RPMI8226 (cell line): ENCODE measurements at places on chromosomes 11 and 22.

DNA sequence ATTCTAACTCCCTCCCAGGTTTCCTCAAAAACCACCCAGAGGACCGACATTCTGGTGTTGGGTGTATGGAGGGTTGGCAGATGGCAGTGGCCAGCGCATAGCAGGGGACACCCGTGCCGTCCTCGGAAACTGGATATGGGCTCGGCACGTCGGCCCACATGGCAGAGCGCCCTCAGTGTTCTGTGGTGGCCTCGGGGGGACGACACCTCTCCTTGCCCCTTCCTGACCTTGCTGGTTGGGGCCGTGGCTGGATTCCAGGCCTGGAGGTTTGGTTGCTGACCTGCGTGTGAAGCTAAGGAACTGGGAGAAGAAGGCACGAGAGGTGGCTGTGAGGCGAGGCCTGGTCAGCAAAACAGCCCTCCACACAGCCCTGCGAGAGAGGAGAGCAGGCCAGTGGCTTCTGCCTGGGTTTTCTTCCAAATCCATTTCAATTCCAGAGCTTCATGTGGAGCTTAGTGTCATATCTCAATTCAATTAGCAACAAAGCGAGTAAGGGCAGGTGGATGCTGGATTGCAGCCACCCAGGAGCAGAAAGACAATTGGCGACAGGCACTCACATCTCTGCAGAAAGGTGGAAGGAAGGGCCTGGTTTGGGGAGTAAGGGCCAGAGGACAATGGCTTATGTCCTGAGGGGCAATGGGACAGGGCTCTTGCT lies 478.4 kb downstream of the BRD1 start:
- no peak for DNase-seq

GRCh38 chr22:38433871-38434270 lies 21.1 kb downstream of the KCNJ4 start:
- no peak for DNase-seq

DNA sequence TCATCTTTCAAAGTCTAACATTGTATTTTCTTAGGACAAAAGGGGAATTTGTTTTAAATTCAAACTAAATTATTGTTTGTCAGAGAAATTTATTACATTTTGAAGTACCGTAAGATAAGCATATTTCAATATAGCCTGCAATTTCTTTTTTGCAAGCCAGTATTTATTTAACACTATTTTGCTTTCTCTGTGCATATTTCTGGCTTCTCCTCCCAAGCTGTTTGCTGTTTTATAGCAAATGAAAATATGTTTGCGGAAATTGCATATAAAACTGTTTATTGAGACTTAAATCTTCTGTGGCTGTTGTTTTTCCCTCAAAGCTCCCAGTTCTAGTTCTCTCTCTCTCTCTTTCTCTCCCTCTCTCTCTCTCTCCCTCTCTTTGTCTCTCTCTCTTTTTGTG lies 866.8 kb downstream of the FAM181B start:
- no peak for DNase-seq

DNA sequence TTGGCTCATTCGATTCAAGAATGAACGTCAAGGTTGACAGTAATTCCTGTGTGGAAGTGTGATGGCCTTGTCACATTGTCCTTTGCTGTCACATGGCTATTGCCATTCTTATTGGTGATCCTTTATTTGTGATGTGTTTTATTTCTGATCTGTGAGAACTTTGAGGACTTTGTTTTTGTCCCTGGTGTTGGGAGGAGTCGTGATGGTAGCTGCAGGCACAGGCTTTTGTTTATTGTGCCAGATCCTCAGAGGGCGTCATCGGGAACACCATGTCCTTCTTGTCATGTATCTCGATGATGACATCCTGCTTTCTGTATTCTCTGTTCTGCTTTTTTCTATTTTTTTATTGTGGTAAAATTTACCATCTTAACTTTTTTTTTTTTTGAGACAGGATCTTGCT lies 5.6 kb downstream of the PICK1 start:
- DNase-seq: no peak

- no peak for DNase-seq
These were observed 51.8 kb upstream of the SC5D start for GRCh38 chr11:121240650-121241303.

DNA sequence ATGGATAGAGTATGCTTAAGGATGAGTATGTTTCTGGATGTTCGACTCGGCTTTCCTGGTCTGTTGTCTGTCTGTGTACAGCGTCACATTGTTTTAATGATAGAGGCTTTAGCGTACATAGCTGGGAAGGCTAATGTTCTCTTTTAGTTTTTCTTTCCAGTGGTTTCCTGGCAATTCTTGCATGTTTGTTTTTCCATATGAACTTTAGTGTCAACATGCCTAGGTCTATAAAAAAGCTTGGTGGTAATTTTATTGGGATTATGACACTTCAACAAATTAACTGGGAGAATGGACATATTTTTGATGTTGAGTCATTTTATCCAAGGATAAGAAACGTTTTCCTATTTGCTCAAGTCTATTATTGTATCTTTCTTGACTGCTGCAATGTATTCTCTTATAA lies 17.6 kb downstream of the F2 start:
- no peak for DNase-seq

GRCh38 chr11:59801160-59801706 lies 9.3 kb downstream of the MRPL16 start:
- DNase-seq: no peak

GRCh38 chr11:80596291-80596810 lies 1155.5 kb upstream of the TENM4 start:
- DNase-seq: no peak

- no peak for DNase-seq
These were observed 15.1 kb downstream of the NPTXR start for GRCh38 chr22:38828616-38829205.

DNA sequence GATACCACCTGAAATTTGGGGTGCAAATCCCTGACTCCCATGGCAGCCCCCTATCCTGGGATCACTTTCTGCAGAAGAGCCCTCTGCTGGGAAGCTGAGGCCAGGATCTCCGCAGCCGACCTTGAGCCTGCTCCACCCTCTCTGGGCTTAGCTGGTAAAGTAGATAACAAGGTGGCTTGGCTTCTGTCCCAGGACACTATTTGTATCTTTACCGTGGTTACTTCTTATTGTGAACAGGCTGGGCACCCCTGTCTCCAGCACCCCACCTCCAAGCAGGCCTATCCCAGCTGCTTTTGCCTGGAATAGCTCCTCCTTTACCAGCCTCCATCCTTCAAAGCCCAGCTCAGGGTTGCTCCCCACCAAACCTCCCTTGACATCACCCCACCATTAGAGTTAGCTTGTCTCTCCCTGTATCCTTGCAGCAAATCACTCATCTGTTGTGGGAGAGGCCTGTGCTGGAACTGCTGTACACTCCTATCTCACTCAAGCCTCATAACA lies 35.2 kb upstream of the P2RY2 start:
- DNase-seq: no peak

GRCh38 chr11:85811624-85812023 lies 683 bp upstream of the SYTL2 start:
- no peak for DNase-seq

DNA sequence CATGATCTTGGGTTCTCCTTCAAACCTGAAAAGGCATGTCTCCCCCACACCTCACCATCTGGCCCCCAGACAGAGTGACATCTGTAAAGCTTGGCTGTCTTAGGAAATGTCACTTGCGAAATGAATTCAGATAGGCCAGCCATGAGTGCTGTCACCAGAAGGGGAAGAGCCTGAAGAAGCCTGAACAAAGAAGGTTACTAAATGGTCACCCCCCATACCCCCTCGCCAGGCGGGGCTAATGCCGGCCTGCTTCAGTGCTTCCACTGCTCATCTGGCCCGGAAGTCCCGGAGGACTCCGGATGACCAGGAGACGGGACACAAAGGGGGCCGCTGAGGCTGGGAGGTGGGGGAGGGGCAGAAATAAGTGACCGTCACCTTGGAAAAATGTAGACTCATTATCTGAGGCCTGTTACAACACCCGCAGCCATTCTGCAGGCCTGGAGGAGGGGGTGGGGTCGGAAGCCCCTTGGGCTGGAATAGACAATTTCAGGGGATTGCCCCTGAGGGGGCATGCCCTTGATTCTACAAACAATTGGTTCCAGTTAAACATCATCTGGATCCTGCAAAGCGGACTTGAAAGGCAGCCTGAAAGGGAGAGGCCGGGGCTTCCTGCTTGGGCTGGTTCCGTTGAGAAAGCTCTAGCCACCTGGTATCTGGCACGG lies 43.2 kb downstream of the NAT10 start:
- no peak for DNase-seq

GRCh38 chr22:36409911-36410756 lies 22.4 kb upstream of the MYH9 start:
- peak; percentile 85 for DNase-seq

GRCh38 chr11:134531327-134532130 lies 119.5 kb upstream of the B3GAT1 start:
- DNase-seq: no peak

GRCh38 chr11:34001557-34002064 lies 49.9 kb upstream of the CAPRIN1 start:
- no peak for DNase-seq

DNA sequence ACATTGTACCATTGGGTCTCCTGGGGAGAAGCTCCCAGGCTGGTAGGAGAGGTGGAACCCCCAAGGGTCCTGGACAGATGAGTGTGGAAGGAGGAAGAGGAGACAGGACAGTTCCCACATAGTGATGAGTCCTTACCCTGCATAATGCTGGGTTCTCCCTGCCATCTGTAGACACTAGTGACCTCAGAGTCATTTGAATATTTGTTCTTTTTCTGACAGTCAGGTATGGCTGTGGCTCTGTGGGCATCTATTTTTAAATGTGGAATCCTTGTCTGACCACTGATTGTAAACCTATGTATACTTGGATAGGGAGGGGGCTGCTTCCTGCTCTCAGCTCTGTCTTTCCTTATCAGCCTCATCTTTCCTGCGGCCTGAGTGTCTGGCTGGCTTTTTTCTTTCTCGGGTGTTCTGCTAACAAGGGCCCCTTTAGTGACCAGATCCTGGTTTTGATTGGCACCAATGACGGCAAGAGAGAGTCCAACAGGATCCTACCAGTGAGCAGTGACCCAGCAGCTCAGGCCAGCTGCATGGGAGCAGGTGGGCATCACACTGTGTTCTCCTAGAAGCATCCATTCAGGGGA lies 2.6 kb upstream of the SLC5A1 start:
- DNase-seq: no peak

DNA sequence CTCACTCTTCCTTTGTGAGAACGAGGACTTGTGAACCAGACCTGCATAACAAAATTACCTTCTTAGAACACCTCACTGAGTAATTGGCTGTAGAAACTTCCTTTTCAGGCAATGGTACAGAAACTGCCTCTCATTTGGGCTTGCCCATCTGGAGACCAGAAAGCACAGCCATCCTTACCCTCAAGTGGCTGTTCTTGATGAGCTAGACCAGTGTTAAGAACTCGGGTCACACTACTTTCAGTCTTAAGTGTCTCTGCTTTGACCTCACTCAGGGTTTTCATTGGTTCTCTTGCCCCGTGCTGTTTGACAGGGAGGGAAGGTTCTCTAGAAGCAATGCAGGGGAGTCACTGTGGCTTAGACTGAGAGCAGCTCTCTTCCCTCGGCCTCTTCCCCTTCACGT lies 29.3 kb downstream of the NAT10 start:
- DNase-seq: no peak

DNA sequence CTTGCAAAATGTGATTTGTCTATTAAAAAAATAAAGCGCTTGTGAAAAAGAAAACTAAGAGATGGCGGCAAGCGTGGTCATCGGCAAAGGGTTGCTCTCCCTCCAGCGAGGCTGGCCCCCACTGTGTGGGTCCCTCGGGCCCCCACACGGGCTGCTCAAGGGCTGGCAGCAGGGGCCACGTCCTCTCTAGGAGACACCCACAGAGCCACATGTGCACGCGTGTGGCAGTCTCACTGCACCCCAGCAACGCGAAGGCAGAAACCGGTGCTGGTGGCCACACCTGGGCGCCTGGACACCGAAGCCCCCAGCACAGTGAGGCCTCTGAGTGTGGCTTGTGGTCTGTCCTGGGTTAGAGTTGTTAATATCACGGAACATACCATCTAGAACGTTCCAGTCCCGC lies 34.4 kb downstream of the TOLLIP start:
- DNase-seq: no peak

DNA sequence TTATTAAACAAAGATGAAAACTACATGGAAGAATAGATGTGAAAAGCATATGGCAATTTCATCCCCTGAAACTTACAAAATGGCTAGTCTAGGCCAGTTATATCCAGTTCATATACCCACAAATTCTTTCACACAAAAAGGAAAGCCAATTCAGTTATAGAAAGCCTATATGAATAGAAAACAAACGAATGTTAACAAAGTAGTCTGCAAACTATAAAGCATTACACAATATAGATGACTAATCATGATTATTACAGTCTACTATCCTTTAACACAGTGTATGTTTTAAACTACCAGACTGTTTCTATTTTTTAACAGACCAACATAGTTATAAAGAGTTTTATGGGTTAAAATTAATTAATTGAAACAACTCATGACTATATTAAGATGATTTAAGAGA lies 12.1 kb downstream of the DCUN1D5 start:
- no peak for DNase-seq

- DNase-seq: no peak
These were observed 117.2 kb upstream of the IGLL5 start for GRCh38 chr22:22770280-22770871.

GRCh38 chr11:135043434-135043833 lies 631.4 kb upstream of the B3GAT1 start:
- no peak for DNase-seq

GRCh38 chr11:117251506-117251905 lies 19.0 kb downstream of the RNF214 start:
- DNase-seq: no peak

- DNase-seq: no peak
These were observed 11.9 kb downstream of the TBCEL start for GRCh38 chr11:121035780-121036179.

DNA sequence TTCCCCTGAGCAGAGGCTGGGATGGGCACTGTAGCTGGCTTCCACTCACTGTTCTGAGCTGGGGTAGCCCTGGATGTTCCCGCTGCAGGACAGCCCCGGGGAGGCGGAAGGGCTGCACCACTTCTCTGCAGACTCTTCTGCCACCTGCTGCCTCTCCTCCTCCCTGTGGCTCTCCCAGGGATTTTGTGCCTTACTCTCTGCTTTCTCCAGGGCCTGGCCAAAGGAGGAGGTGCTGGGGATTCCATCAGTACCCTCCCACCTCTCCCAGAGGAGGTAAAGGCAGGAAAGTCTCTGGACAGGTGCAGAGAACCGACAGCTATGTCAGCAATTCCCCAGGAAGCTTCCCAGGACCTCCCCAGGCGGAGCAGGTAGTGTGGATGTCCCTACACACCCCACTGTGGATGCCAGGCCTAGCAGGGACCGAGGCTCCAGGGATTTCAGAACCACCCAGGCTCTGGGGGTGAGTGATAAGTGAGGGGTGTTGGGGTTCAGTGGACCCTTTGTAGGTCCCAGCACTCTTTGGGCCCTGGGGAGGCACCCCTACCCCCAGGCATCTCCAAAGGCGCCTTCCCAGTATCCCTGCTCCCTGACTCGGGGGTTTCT lies 11.3 kb downstream of the DUSP8 start:
- no peak for DNase-seq

DNA sequence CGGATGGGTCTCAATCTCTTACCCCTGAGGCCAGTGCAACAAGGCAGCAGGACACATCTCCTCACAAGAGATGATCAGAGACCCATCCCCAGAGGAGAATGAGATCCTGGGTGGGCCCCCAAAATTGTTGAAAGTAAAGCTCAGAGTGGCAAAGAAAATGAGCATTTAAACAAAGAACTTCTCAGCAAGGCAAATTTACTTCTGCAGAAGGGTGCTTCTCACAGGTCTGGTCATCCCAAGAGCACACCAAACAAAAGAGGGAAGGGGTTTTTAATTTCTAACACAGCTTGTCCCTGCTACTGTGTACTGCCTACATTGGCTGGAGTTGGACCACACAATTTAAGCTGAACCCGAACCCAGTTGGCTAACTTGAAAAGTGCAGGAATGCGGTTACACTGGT lies 1628.6 kb upstream of the RAG2 start:
- no peak for DNase-seq
